H9 (cell line): ENCODE measurements at places on chromosomes 13 and 19. TPM values are rescaled to one million over a fixed set of nuclear protein-coding genes. Genes with fewer than 3 reads are reported as not detected.

DNA sequence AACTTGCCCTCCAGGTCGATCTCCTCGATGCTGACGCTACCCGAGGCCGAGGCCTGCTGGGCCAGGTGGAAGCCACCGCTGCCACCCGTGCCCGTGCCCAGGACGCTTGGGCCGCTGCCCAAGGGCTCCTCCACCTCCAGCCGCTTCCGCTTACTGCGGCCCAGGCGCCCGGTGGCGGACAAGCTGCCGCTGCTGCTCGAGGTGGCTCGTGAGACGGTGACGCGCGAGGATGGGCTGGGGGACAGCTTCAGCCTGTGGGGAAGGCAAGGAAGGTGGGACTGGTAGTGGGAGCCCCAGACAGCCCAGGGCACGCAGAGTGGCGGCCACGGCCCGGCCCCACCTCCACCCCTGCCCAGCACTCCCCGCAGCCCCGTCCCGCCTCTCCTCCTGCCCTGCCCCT, 6.5 kb upstream of the TIMM13 start:
- H3K36me3 ChIP-seq: peaks cover 58% of the 10 kb centered on the region
- no peaks in the 10 kb centered on the region for H3K27me3 ChIP-seq
- no peak for DNase-seq
- no peaks in the 10 kb centered on the region for H3K4me1 ChIP-seq
- no peak overlapping the region for H3K4me3 ChIP-seq

Gene KCTD12
- total RNA-seq: 3.4 and 3.8 TPM in 2 replicates

Gene NUMBL
- 32.6 and 34.5 TPM in 2 replicates for total RNA-seq

GRCh38 chr13:44818428-44818827, 170.8 kb downstream of the NUFIP1 start:
- no peak overlapping the region for H3K27ac ChIP-seq
- peaks cover 20% of the 10 kb centered on the region; the same call in 1 of the 2 replicates for H3K4me1 ChIP-seq

GRCh38 chr13:22240716-22241115, 569.8 kb downstream of the FGF9 start:
- no peak for DNase-seq
- no peak overlapping the region for H3K4me3 ChIP-seq
- H3K27ac ChIP-seq: no peak overlapping the region
- H3K27me3 ChIP-seq: no peaks in the 10 kb centered on the region

Gene UBXN6
- 34.1 and 39.0 TPM in 2 replicates for total RNA-seq

Gene OR7C2
- not detected in 2 replicates for total RNA-seq

Gene CCDC122
- total RNA-seq: 5.0 and 5.6 TPM in 2 replicates

Gene CGB1
- total RNA-seq: not detected in 2 replicates

Gene RETN
- not detected in 2 replicates for total RNA-seq

GRCh38 chr19:42021185-42021584, 27.2 kb upstream of the ATP1A3 start:
- H3K4me3 ChIP-seq: no peak overlapping the region
- no peak overlapping the region for H3K27ac ChIP-seq
- peaks cover 30% of the 10 kb centered on the region; the same call in 2 of the 3 replicates for H3K36me3 ChIP-seq
- no peaks in the 10 kb centered on the region for H3K27me3 ChIP-seq
- H3K4me1 ChIP-seq: no peaks in the 10 kb centered on the region

GRCh38 chr13:48490241-48490640, 42.6 kb downstream of the RCBTB2 start:
- H3K4me3 ChIP-seq: no peak overlapping the region
- DNase-seq: no peak
- H3K4me1 ChIP-seq: no peaks in the 10 kb centered on the region
- no peak overlapping the region for H3K27ac ChIP-seq

Gene KCNC3
- 15.2 and 17.3 TPM in 2 replicates for total RNA-seq

- H3K27ac ChIP-seq: no peak overlapping the region
- H3K4me3 ChIP-seq: no peak overlapping the region; the same call in 2 of the 3 replicates
- peaks cover 2% of the 10 kb centered on the region; the same call in 1 of the 2 replicates for H3K4me1 ChIP-seq
- H3K36me3 ChIP-seq: peaks cover 18% of the 10 kb centered on the region
- H3K27me3 ChIP-seq: no peaks in the 10 kb centered on the region
Measured at GRCh38 chr19:49875177-49875576, 2.0 kb downstream of the AKT1S1 start.
